ENCODE measurements at places on chromosomes 12 and 14.
A peak's percentile ranks its signal among the peaks of the same experiment; 100 is the strongest.

GRCh38 chr12:15823360-15824128, 34.4 kb upstream of the EPS8 start:
- DNase-seq: no peak

GRCh38 chr14:20799892-20800544, 2.6 kb downstream of the RNASE1 start:
- no peak for DNase-seq

DNA sequence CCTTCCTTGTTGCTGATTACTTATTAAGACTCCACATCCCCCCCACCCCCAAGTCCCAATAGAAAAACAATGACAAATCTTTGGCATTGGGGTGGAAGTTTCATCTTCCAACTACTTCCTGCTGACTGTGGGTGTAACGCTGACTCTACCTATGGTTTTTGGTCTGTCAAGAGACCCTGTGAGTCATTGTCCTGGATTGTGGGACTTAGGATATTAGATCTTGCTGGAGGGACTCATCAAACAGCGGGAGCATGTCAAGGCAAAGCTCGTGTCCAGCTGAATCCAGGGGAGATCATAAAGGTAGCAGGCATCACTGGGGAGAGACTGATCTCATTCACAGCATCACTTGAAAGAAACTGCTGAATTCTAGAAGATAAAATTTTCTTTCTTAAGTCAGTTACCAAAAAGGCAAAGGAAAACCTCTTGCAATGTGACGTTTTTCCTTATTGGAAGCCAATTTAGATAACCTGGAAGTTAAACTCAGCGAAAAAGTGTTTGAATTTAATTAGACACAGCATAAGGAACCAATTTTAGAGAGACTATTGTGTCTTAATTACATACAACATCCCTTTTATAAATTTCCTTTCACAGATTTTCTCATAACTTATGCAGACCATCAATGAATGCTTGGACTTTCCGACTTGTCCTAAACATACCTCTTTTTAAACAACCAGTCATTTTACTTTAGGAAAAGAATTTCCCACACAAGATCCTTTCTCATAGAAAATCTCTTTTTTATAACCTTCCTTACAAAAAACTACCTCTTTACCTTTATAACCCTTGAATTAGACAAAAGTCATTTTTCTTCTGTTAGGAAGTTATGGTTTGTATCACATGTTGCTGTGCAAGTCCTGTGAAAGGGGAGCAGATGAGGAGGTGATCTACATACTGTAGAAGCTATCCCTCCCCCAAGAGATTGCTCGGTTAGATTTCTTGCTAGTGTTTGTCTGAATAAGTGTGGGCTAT, 94.6 kb upstream of the SCAF11 start:
- no peak for DNase-seq

DNA sequence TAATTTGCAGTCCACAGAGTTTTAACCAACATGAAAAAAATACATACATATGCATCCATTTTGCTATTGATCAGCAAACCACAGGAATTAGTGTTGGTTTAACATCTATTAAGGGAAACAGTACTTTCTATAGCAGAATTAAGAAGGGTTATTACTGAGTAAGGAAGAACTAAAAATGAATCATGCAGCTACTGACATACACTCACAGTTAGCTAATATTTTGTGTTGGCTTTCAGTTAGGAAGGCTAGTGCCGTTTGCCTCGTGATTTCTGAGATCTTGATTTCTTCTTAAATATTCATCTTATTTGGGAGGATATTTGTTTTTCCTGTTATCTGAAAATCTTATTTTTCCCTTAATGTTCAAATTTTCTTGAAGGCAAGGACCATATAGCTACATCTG, 423.4 kb downstream of the NOVA1 start:
- DNase-seq: no peak

DNA sequence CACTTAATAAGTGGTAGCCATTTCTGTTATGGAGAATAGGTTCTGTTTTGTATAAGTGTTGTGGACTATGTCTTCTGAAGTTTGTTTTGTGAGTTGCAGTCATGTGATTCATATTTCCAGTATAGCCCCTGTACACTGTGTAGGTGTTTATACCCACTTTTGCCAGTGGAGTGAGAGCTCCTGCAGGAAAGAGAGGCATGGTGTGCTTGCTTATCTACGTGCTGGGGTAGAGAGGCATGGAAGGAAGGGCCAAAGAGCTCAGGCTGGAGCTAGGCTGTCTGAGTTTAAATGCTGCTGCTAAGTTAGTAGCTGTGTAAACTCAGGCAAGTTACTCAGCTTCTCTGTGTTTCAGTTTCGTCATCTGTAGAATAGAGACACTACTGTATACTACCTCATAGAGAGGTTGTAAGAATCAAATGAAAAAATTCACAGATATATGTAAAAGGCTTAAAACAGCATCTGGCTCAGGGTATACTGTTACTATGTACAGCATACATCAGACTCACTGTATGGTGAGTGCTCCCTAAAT, 88.2 kb upstream of the SLC38A2 start:
- no peak for DNase-seq

- no peak for DNase-seq
Observed at GRCh38 chr14:100534528-100535286, 52.5 kb downstream of the BEGAIN start.

DNA sequence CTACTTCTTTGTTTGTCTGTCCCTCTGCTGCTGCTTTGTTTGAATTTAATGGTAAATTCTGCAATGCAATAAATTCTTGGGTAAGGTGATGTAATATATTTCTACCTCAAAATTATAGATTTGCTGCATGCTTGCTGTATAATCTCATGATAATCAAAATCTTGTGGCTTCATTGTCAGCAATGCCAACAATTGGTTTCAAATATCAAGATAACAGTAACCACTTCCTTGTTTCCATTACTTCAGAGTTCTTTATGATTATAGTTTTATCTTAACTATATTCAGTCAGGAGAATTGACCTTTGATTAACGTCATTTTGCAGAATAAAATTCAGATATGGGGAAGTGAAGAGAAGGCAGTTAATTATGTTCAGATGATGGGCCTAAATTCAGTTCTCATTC, 30.2 kb upstream of the RNU6-8 start:
- DNase-seq: no peak

DNA sequence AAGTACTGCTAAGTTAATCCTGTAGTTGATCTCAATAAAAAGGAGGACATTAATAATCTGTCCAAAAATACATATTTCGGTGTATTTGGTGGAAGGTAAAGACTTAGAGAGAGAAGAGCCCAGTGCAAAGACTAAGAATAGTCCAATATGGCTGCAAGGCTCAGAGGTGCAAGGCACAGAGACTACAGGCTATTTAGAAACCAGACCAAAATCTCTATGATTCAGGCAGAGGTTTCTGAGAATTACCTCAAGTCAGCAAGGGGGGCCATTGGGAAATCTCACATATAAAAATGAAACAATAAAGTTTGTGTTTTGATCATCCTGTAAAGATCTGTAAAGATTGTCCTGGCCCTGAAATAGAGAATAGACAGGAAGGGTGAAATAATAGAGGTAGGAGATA, 1173.0 kb downstream of the VRK1 start:
- no peak for DNase-seq

DNA sequence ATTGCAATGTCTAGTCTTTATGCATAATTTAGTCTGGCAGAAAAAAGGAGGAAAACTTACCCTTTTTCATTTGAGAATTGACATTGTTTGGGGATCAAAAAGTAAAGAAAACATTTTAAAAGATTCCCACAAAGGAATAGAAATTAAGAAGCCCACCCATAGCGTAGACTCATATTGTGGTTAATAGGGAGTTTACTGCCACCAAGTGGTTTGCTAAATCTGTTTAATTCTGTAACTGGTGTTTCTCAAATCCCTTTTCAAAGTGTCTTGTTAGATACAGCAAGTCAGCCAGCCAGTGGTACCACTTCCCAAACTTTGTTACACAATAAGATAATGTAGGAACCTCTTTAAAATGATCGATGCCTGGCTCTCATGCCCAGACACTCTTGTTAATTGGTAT, 180.3 kb downstream of the IPO8 start:
- DNase-seq: no peak

GRCh38 chr14:28130610-28131284, 635.8 kb upstream of the FOXG1 start:
- DNase-seq: no peak

- DNase-seq: no peak
Observed at GRCh38 chr14:91170504-91171121, 56.7 kb downstream of the DGLUCY start.

DNA sequence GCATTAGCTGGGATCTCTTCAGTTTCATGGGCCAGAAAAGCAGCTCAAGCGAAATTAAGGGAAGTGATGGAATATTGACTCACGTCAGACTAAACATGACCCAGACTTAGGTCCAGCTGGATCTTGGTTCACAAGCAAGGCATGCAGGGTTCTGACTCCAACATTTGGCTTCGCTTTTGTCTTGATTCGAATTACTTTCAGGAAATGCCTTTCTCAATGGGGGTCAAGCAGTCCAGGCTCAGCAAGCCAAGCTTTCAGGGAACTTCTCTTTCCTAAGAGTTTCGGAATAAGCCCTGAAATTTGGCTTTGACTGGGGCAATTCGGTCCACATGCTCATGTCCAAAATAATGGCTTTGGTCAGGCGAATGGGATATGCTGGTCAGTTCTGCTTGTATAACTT, 678.7 kb upstream of the TMEM132C start:
- no peak for DNase-seq

DNA sequence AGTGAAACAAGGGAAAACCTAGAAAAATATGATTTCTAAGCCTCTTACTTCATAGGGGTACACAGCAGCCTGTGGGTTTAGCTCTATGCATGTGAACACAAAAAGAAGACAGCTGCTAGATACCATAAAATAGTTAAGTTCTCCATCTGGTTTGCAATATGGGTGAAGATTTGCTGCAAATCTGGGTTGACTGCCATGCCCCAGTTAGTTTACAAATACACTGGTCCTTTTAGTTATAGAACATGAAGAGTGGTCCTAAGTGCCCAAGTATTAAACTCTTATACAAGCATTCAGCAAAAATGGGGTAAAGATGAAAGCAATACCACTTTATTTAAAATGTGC, 176.1 kb downstream of the AEBP2 start:
- DNase-seq: no peak

GRCh38 chr14:91299121-91300115, 54.9 kb upstream of the GPR68 start:
- DNase-seq: no peak

DNA sequence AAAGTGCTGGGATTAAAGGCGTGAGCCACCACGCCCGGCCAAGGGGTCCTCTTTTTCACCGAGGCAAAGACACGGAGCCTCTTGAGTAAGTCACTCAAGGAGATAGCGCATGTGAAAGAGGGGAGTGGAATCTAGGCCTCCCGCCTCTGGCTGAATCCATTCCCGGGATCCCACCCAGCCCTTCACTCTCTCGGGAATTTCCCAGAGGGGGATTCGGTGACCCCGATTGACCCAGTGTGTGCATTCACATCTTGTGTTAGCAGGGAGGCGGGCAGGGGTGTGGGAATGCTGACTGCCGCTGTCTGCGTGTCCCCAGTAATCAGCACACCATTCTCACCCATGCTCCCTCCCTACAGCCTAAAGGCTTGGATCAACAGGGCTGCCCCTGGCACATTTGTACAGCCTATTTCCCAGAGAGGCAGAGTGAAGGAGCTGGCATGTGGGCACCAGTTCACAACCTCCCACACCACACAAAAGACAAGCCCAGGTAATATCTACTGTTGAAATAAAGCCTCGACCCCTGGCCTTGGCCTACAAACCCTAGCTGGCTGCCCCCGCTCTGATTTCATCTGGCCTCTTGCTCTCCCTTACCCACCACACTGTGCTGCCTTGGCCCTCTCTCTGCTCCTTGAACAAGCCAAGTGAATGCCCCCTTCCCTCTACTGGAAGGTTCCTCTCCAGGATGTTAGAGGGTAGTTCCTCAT, 1.3 kb upstream of the LTBP2 start:
- no peak for DNase-seq

- no peak for DNase-seq
Observed at GRCh38 chr14:61416591-61416990, 95.2 kb downstream of the PRKCH start.

DNA sequence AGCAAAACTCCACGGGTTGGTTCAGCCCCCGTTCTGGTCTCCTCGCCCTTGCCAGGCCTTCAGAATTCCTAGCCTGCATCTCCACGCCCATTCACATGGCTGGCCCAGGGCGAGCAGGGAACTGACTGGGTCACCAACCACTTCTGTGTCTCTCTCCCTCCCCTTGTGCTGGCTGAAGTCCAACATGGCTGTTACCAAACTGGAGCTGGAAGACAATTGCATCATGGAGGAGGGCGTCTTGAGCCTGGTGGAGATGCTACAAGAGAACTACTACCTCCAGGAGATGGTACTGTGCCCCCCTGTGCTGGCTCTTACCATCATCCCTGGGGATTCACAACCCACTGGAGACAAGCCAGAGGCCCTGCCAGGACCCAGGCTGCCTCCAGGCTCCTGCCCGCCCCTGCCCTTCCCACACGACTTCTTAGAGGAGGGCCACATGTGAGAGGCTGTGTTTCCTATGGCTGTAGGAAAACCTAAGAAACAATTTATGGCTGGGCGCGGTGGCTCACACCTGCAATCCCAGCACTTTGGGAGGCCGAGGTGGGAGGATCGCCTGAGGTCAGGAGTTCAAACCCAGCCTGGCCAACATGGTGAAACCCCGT, 9.9 kb downstream of the LRRC74A start:
- no peak for DNase-seq

- DNase-seq: peak; percentile 44
Observed at GRCh38 chr12:124928095-124928911, 13.9 kb upstream of the UBC start.

- no peak for DNase-seq
Observed at GRCh38 chr14:103115845-103116572, 7.3 kb upstream of the TNFAIP2 start.

DNA sequence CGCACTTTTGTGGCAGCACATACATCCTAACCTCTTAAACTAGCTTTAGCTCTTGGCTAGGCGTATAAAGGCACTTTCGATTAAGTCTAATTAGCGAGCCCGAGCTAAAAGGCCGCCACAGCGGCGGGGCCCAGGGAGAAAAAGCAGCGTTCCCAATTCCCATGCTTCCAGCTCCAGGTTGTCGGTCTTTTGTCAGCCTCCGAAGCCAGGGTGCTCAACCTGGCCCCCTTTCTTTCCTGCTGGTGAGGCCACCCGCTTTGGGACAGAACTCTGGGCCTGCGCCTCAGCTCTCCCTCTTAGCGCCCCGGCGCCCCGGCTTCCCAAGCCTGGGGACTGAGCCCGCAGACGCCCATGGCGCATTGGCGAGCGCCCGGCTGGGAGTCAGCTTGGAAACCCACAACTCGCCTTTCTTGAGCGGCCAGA, 33.3 kb upstream of the TBX5 start:
- DNase-seq: no peak

DNA sequence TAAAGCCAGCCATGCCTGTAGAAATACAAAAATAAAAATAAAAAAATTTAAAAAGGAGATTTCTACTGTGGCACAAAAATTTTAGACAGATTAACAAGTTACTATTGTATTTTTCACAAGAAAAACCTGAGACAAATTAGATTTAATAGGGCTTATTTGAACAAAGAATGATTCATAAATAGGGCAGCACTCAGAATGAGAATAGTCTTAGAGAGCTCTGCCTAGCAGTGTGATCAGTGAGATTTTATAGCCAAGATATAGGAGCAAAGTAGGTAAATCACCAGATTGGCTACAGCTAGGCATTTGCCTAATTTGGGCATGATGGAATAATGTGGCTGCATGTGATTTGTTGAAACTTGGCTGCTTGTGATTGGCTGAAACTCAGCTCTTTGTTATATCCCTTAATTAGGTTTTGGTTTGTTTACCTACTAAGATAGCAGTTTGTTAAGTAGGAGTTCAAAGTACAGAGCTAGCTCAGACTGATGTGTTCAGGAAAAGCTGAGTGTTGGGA, 279.7 kb upstream of the TMTC1 start:
- no peak for DNase-seq

- no peak for DNase-seq
Observed at GRCh38 chr12:6819106-6820030, 2.3 kb upstream of the GPR162 start.

GRCh38 chr14:51302295-51303030, 62.4 kb downstream of the TMX1 start:
- no peak for DNase-seq
